ENCODE measurements at places on chromosomes 4 and X.

GRCh38 chr4:89469516-89469915, 161.9 kb upstream of the GPRIN3 start:
- DNase-seq, result no peak

- DNase-seq, result no peak
Measured at GRCh38 chr4:33711826-33712225, 2532.5 kb downstream of the ARAP2 start.

DNA sequence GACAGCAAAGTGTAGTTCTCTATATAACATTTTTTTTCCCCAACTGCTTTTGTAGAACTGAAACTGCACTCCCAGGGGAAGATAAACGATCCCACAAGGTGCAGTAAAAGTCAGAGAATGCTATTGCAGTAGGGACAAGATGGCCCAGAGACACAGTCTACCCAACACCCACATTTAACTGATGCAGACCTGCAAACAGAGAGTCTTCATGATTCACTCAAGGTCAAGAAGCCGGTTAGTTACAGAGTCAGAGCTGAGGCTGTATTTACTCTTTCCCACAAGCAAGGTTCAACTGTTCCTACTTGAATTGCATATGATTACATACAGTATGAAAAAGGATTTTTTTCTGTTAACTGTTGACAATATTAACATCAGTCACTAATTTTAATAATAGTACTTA, 654.6 kb downstream of the IL1RAPL1 start:
- DNase-seq, result no peak

DNA sequence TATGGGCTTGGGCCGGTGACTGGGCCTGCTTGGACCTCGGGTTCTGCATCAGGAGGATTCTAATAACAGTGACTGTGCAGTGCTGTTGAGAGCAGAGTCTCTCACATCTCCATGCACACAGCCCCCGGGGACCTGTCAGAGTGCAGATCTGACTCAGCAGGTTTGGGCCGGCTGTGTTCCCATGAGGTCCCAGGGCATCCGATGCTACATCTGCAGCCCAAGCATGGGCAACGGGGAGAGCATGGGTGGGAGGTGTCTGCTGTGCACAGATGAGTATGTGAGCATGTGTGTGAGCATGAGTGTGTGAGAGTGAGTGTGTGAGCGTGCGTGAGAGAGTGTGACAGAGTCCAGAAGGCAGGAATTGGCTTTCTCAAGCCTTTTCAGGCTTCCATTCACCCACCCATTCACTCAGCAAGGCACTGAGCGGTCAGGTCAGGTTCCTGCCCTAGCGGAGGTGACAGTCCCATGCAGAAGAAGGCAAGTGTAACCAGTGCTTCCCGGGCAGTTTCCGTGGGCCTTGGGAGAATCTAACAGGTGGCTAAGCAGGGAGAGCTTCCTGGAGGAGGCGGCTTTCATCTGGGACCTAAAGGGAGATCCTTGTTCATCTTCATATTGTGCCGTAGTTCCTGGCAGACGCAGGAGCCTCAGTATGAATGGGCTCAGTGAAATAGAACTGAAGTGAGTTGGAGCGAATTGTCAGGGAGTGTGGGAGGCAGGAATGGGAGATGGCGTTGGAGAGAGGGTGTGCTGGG, 62.6 kb downstream of the SORCS2 start:
- no peak for DNase-seq

- DNase-seq, result no peak
Measured at GRCh38 chr4:80172203-80172602, 25.1 kb upstream of the PRDM8 start.

- no peak for DNase-seq
Measured at GRCh38 chrX:150483356-150483985, 85.0 kb upstream of the MTM1 start.
